ENCODE measurements at places on chromosomes 12 and 14. TPM values are rescaled to one million over a fixed set of nuclear protein-coding genes. Genes with fewer than 3 reads are reported as not detected.

- DNase-seq: no peak
These were observed 319.9 kb downstream of the AEBP2 start for GRCh38 chr12:19759227-19759626.

GRCh38 chr14:95318399-95319311 lies 1.1 kb downstream of the CLMN start:
- DNase-seq: no peak

Gene IAPP
- not detected for total RNA-seq

Gene TRHDE
- not detected for total RNA-seq

GRCh38 chr14:23183479-23183878 lies at the start of gene SLC7A8:
Gene SLC7A8 (minus strand): TSS chr14:23183660. CDS start chr14:23182914, 746 bp downstream.
- no peak for DNase-seq

DNA sequence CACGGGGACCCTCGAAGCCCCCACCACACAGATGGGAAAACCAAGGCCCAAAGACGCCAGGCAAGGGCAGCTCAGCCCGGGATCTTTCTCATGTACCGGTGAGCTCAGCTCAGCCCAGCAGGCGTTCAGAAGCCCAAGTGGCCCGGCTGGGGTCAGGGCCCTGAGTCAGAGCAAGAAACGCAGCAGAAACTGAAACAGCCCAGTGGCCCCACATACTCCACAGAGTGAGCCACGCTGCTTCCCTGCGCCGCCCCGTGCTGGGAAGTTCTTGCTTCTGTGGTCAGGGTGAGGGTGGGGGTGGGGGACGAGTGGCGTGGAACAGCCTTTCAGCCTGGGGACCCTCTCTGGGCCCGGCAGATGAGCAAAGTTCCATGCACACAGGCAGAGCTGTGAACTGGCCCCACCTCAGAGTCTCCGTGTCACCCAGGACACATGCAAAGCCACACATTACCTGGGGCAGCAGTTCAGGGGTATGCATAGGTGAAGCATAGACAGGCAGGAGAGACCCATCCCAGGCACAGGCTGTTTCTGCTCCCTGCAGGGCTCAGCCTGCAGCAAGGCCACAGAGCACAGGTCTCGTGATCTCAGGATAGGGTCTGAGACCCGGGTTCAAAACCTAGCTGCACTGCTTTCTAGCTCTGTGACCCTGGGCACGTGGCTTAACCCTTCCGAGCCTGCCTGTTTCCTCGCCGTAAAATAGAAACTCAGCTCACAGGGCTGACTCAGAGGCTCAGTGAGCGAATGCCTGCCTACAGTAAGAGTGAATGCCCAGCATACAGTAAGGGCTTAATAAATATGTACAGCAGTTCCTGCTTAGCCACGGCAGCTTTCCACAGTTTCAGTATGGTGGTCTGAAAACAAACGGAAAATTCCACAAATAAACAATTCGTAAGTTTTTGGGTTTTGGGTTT lies 21.6 kb downstream of the NCOR2 start:
- DNase-seq: peak; percentile 57

- DNase-seq: no peak
These were observed 150.0 kb downstream of the GPR65 start for GRCh38 chr14:88154926-88155325.
